ENCODE measurements at places on chromosomes 6 and 20.

GRCh38 chr6:135738636-135739035 lies 112.9 kb upstream of the PDE7B start:
- no peak for DNase-seq

DNA sequence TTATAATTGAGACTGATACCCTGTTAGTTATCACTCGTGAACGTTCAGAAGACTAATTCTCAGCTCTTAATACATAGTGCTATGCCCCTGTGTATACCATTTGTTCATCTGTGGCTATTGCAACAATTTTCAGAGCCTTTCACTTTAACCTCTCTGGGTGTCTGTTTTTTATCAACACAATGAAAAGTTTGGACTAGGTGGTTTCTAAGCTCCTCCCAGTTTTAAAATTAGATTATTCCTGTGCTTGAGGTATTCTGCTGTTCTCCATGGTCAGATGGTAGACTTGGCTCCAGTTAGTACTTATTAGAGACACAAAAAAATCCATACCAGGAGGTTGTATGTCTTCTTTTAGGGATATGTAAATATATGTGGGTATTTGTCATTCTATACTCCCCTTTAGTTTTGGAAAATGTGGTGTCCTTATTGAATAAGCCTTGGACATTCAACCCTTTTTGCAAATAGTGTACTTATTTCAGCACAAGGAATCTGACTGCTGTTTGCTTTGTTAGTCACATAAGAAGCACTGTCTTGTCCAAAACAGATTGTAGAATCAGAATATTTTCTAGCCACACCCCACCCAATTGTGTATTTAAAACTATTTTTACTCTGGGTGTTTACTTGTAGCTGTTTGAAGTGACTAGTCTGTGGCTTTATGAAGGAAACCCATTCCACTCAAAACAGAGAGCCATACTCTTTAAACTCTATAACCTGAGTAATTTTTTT lies 2.0 kb upstream of the COL10A1 start:
- no peak for DNase-seq

DNA sequence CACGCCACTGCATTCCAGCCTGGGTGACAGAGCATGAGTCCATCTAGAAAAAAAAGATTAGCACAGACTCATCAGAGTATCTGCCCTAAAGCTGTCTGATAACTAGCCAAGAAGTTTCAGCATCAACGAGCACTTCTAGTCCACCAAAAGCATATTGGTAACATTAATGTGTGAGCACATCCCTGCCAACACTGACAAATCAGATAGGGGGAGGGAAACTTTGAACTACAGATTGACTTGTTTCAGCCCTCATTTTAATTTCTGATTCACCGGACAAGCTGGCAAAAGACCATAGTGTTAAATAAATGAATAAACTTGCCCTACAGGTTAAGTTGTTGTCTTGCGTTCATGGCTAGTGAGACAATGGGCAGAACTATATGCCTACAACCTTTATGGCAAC lies 7.7 kb upstream of the SEC63 start:
- no peak for DNase-seq

DNA sequence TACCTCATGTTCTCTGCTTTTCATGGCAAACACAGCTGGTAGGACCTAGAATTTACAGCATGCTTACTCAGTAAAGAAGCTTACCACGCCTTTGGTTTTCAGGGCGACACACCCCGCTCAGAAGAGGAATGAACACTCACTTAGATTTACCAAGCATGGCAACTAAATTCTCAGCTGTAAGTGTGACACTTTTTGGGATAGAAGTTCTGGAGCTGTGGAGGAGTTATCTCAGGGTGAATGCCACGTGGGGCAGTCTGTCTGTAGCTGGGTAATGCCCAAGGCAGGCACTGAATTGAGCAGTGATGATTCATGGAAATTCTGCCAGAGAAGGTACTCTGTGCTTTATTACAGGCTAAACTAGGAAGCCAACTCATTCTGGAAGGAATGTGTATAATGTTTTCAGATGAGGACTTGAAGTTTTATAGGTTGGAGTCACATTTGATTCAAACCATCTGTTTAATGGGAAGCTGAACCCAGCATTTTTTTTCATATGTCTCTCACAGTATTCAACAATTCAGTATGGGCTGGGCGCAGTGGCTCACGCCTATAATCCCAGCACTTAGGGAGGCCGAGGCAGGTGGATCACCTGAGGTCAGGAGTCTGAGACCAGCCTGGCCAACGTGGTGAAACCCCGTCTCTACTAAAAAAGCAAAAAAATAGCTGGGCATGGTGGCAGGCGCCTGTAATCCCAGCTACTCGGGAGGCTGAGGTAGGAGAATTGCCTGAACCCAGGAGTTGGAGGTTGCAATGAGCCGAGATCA lies 3.5 kb upstream of the PRIM2 start:
- no peak for DNase-seq

DNA sequence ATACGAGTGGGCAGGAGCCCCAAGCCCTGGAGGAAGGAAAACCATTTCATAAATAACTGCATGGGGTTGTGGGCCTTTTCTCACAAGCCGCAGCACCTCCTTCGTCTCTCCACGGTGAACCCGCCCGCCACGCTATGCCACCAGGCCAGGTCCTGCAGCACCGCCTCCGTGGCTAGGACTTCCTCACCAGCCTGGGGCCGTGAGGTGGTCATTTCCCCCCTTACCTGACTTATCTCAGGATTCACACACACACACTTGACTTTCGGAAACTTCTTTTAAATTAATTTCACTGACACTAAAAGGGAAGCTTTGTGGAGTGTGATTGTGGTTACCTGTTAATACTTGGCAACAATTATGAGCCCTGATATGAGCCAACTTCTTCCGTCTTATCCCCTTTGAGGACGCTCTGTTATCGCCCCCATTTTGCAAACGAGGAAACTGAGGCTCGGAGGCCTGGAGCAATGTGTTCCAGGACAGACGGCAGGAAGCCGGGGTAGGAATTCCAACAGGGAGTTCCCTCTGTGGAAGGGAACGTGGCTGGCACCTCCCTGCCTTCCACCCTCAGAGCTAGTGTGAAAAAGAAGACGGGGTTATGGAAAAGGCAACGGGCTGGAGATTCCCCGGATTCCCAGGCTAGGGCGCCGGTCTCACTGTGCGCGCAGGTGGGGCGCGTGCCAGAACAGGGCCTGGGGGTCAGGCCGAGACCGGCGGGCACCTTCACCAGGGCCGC lies 817 bp upstream of the SLCO4A1 start:
- DNase-seq: no peak

- no peak for DNase-seq
Measured at GRCh38 chr6:43434001-43434840, 6.9 kb downstream of the ABCC10 start.

DNA sequence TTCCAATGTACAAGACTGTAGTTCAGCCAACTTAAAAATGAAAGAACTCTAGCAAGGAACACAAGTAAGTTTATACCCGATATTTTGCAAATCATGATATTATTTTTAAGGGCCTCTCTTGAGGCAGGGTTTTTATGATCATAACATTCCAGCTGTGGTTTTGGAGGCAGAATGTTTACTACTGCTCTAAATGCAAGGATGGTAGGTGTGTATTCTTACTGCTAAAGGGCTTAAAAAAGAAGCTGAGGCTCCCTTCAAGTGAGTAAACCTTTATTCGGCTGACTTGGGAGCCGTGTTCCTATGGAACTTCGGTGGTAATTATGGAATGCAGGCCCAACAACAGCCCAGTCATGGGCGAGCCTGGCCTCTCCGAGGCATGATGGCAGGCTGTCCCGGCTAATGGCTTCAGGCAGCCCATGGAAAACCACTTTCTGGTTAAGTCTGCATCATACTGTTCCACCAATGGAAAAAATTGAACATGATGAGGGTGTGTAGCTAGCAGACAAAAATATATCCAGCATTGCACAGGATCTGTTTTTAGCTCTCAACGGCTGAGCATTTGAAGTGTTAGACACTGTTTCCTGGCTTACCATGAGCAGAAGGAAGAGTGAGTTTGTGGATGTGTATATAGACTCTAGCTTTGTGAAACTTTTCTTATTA lies 111.5 kb downstream of the TIAM2 start:
- no peak for DNase-seq

DNA sequence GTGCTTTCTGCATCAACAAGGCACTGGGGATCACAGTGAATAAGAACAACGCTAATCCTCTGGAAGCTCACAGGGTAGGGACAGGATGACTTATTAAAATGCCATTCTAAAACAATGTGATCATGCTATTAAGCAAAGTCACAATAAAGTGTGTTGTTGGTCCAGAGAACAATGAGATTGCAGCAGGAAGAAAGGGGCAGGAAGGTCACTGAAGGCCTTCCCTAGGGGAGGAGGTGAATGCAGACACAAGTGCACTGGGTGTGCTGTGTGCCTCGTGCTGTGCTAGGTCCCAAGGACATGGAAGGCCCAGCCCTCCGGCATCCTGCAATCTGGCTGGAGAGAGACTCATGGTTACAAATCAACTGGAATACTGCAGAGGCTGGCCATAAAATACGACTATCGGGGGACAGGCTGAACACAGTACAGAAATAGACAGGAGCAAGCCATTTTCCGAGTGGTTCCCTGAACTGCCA lies 55.7 kb downstream of the LYRM4 start:
- no peak for DNase-seq

DNA sequence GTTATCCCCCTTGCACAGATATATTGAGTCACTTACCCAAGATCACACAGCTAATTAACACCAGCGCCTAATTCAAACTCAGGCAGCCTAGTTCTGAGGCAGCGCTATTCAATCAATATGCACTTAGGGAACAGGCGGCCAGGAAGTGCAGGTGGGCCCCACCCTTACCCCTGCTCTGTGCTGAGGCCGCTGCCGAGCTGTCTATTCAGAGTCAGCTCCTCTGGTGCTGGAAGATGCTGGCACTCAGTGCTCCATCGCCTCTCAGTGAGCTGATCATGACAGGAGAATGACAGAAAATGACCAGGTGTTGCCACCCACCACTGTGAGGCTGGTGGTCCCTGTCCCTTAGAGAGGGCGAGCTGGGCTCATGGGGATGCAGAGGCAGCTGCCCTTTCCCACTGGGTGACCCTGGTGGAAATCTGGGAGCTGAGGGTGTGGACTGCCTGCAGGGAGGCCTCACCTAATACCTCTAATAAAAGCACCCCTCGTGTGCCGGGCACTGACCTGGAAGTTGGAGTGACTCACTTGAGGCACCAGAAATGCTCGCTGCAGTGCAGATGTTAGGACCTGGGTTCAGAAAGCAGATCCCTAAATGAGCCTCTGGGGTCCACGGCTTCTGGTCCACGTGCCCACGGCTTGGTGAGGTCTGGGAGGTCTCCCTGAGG lies 42.5 kb upstream of the CD93 start:
- no peak for DNase-seq

DNA sequence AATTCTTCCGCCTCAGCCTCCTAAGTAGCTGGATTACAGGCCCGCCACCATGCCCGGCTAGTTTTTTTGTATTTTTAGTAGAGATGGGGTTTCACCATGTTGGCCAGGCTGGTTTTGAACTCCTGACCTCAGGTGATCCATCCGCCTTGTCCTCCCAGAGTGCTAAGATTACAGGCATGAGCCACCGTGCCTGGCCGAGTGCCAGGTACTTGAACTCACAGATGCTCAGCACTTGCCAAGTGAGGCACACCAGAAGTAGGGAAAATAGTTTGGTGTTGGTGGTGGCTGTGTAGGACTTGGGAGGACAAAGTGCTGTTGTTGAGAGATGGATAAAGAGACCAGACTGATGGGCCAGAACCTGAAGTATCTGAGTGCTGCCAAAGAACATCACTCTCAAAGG lies 40.0 kb upstream of the MBOAT1 start:
- no peak for DNase-seq

DNA sequence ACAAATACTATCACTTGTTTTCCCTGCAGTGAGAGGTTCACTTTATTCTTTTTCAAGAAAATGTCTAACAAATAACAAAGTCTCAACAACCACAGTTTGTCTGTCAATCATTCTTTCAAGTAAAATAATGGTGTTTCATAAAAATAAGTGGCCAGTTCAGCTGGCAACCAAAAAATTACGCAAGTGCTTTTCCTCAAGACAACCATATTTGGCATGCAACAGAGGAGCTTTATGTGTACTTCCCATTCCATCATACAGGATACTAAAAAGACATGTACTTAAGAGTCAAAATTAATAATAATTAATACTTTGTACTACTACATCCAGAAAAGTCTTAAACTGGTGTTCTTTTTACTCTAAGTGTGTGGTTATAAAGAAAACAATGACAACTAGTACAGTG lies 34.6 kb downstream of the ATG5 start:
- no peak for DNase-seq

DNA sequence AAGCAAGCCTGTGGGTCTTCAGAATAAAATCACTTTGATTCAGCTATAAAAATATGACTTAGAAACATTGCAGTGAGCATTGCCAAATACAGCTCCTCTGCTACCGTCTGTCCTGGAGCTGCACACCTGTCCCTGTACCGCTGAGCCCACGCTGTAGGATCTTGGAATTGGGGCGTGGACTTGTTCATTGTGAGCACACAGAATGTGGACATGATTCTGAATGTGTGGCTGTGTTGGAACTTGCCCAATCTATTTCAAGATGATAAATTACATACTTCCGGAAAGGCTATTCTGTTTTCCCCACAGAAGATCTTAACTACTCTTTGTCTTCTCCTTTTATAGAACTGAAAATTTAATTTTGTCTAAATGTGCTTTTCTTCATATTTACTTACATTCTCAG lies 107.3 kb downstream of the UST start:
- no peak for DNase-seq

DNA sequence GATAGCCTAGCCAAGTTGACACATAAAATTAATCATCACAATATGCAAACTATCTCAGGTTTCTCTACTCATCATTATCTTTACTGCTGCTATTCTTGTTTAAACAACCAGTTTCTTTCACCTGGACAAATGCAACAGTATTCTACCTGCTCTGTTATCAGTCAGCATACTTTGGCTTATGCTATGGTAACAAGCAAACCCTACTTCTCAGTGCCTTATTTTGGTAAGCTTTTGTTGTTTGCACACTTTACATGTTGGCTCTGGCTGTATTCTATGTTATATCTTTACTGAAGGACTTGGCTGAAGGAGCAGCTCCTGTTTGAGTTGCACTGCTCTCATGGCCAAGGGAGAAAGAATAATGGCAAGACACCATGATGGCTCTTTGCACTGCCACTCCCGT lies 463.1 kb downstream of the EPM2A start:
- DNase-seq: no peak

DNA sequence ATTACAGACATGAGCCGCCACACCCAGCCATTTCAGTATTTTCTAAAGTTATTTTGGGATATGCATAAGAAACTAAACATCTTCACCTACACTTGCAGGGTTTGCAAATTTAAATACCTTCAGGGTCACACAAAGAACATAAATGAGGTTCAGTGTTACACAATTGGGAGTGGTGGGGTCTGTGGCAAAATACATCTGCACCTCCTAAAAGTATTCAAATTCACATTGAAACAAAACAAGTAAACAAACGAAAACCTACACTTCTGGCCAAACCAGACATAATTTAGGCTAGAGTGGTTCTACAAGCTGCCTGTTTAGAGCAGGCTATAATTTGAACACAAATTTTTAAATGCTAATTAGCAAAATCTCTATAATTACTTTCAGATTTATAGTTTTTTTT lies 34.6 kb downstream of the MAPK14 start:
- no peak for DNase-seq

DNA sequence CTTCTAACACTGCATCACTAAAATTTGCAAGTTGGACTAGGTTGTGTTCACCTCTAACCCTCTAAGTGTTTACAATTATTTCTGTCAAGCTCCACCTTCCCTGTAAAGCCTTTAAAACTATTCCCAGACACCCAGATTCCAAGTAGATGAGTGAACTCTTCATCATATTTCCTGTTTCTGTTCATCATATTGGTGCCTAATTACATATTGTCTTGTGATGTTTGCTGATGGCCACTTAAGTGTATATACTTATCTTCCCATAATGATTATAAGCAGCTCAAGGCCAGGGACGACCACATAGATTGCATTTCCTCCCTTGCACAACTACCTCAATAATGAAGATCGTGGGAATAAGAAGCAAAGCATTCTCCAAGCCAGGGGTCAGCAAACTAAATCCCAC lies 16.8 kb downstream of the TNFRSF21 start:
- no peak for DNase-seq
